Naive B cell (primary cell): ENCODE measurements at places on chromosomes 1 and 21. TPM values are rescaled to one million over a fixed set of nuclear protein-coding genes. Genes with fewer than 3 reads are reported as not detected.

GRCh38 chr1:3611170-3612019 is at the start of gene MEGF6:
TSS of gene MEGF6 (minus strand) at chr1:3611508. CDS start at chr1:3611268, 240 bp downstream.
- peaks cover 53% of the 10 kb centered on the region for H3K27me3 ChIP-seq
- H3K4me1 ChIP-seq: peaks cover 10% of the 10 kb centered on the region
- no peaks in the 10 kb centered on the region for H3K36me3 ChIP-seq
- peak within 1 kb of the TSS; percentile 82 for H3K4me3 ChIP-seq

The A3GALT2 gene
- not detected for polyA plus RNA-seq

The CELSR2 gene
- not detected for polyA plus RNA-seq

The CADM3 gene
- polyA plus RNA-seq: not detected

The GPR25 gene
- 0.26 TPM for polyA plus RNA-seq
